ENCODE measurements at places on chromosomes 4 and X.

DNA sequence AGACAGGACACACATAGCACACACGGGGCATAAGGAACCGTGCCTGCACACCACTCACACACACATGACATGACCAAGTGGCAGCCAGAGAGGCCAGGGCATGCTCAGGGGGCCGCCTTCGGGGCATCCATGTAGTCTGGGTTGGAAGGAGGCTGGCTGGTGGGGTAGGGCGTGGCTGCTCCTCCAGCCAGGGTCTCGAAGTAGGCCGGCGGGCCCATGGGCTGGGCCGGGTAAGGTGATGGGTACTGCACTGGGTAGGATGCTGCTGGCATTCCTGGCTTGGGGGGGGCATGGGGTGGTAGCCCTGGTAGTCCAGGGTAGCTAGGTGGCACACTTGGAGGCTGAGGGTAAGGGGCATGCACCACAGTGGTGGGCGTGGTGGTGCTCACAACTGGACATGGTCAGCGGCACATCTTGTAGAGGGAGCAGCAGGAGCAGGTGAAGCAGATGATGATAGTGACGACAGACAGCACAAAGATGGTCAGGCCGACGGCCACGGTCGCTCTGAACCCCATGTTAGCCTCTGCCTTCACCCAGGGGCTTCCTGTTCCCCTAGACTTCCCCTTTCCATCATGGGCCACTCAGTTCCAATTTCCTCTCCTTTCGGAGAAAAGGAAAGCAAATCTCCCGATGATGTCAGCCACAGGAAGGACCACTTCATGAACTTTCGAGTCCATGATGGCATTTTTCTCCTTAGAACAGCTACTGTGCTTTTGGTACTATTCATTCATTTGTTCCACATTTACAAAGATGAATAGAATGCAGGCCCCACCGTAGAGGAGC is 10.9 kb upstream of the DDX3X start:
- DNase-seq, result no peak

GRCh38 chr4:136241221-136241986 is 1290.9 kb downstream of the PCDH18 start:
- no peak for DNase-seq

GRCh38 chr4:151933122-151933827 is 172.5 kb upstream of the GATB start:
- no peak for DNase-seq

- DNase-seq, result no peak
Observed at GRCh38 chr4:184850431-184851199, 24.8 kb upstream of the ACSL1 start.

GRCh38 chrX:30060718-30061117 is 154.6 kb upstream of the MAGEB2 start:
- no peak for DNase-seq

GRCh38 chrX:39320165-39320564 is 518.9 kb downstream of the MID1IP1 start:
- DNase-seq, result no peak

- peak; percentile 36 for DNase-seq
Observed at GRCh38 chrX:1521459-1521956, 15.5 kb downstream of the P2RY8 start.

DNA sequence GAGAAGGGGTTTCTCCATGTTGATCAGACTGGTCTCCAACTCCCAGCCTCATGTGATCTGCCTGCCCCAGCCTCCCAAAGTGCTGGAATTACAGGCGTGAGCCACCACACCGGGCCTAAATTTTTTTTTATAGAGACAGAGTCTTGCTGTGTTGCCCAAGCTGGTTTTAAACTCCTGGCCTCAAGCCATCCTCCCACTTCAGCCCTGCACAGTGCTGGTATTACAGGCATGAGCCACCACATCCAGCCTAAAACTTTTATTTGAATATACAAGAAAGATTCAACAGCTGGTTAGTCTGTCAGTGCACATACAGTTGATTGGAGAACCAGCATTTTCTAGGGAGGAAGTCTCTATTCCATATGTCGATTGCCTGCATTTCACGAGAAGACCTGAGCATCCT is 91.2 kb downstream of the LRP2BP start:
- no peak for DNase-seq

DNA sequence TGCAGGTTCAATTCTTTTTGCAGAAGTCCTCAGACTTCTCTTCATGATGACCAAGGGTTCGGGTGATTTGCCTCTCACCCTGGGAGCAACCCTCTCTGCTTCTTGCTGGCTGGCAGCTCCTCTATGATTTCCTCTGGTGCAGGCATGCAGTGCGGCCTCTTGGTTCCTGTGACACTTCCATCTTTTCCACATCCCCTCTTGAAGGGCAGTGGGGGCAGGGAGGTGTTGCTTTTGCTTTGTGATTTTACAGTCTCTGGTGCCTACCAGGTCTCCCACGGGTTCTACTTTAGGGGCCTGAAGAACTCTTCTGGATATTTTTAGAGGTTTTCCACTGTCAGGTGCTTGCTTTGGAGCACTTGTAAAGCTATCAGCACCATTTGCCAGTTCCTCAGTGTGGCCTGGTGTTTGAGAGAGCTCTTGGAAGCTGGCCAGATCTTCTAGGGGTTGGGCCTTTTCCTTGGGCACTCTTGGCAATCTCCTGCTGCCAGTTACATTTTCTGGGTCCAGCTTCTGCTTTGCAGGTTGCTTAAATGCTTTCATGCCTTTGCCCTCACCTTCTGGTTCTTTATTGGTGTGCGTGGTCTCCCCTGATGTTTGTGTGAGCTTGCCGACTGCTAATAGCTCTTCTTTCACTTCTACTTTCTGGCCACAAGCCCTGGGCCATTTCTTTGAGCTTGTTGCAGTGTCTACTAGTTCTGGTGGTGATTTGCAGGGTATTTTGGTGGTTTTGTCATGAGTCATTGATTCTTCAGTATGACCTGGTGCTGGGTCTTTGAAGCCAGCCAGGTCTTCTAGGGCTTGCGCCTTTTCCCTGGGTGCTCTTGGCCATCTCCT is 11.5 kb upstream of the CHST7 start:
- DNase-seq, result peak; percentile 82

DNA sequence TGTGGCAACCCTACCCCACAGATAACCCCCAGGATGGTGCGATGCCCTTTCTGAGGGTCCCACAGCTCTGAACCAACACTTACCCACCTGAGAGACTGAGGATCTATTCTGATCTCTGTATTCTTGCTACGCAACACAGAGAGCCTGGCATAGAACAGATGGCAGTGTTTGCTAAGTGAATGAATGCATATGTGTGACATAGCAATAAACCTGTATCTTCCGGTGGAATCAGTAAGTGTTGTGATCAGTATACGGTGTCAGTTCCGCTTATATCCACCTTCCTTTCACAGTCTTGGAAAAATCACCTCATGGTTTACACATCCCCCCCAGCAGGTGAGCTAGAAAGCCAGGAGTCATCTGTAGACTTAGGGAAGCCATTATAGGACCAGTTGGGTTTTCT is 5.9 kb upstream of the HSD17B10 start:
- DNase-seq, result peak; percentile 3

DNA sequence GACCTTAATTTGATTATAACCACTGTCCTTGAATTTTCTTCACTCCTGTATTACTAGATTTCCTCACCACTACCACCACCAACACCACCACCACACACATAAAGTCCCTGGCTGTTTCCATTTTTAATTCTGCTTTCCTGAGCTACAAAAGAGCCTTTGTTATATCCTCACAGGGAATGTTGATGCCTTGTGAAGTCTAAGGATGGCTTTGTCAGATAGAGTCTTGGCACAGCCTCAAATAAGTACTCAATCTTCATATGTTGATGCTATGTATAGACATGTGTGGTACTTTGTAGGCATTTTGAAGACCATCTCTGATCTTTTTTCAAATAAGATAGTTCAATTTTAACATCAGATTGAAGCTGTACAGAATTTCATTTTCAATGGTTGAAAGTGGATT is 1016.7 kb upstream of the LCORL start:
- no peak for DNase-seq

DNA sequence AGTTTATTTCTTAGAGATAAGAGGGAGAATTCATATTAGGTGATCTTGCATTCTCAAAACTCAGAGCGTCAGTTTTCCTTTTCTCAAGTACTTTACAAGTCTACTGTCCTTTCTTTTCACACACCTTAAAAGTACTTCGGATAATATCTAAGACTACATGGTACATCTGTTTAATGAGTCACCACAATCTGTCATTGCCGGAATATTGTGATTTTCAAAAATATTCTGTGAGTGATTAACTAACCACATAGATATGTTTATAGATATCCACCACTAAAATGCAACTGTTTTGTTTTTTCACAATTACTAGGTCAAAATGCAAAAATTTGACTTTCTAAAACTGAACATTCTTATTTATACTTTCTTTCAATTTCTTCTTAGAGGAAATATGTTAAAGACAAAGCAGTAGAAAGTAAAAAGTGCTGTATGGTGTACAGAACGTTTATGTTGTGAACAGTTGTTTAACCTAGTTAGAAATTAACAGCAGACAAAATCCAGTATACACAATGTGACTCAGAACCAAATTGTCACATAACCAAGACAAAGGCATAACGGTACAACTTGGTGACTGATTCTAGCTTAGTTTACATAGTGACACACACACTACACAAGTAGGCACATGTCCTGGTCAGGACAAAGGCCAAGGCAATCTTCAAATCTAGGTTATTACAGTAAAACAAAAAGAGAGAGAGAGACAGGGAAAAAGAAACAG is 482.9 kb downstream of the NAF1 start:
- no peak for DNase-seq

- DNase-seq, result no peak
Observed at GRCh38 chrX:96861661-96862060, 22.0 kb upstream of the RPA4 start.

- no peak for DNase-seq
Observed at GRCh38 chr4:99845708-99846469, 29.3 kb downstream of the DAPP1 start.

DNA sequence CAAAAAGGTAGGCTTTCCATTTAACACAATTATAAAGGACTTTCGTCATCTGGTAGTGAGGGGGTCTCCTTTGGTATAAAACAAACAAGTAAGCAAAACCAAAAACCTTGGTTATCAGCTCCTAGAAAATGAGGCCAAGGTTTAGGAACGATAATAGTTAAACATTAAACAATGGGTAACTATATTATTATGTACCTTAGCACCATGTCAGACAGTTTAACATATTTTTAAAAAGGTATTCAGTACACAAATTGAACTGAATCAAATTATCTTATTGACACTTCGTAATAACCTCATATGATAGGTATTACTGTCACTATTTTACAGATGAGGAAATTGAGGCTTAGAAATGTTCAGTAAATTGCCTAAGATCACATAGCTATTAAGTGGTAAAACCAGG is 32.1 kb upstream of the RAB9B start:
- DNase-seq, result no peak

- DNase-seq, result no peak
Observed at GRCh38 chrX:30483996-30484395, 93.6 kb downstream of the TASL start.

DNA sequence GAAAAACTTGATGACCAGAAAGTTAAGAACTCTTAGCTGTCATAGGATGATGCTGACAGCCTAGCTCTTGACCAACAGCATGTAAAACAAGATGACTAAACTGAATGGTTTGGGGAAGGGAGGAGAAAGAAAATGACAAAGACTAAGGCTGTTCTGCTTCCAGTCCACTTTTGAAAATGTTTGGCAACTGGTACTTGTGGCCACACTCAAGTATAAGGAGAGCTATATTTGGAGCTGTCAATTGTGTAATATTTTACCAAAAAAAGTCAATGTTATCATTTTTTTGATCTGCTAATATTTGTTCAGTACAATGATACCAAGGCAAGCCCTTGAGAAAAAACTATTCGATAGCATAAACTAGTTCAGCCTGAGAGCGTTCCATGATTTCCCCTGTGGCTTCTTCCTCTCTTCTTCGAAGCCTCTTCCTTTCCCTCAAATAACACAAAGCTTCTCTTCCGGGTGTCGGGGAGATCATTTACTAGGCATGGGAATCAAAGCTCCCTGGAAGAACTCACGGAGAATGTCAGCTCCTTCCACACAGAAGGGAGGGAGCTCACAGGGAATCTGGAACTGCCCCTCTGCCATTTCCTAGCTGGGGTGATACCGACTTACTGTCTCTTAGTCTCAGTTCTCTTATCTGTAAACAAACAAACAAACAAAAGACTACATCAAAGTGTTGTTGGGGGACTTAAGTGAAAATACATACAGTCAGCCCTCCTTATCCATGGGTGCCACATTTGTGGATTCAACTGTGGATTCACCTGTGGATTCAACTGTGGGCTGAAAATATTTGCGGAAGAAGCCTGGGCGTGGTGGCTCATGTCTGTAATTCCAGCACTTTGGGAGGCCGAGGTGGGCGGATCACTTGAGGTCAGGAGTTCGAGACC is 82.6 kb downstream of the SCD5 start:
- DNase-seq, result no peak

GRCh38 chr4:142035566-142035965 is 399.2 kb downstream of the IL15 start:
- no peak for DNase-seq

GRCh38 chr4:110639207-110640090 is 16.6 kb upstream of the PITX2 start:
- no peak for DNase-seq

DNA sequence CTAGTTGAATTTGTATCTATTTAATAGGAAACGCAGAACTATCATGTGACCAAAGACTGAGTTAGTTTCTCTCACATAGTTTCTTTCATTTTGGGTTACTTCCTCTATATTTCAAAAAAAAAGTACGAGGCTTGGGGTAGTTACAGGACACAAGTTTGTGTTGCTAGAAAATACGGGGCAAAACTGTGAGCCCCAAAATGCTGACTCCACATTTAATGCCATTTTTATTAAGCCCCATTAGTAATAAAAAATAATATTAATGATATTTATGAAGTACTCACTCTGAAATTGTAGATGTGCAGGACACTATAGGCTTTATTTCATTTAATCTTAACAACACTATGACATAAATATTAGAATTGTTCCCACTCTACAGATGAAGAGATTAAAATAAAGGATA is 268.6 kb downstream of the DTHD1 start:
- no peak for DNase-seq

GRCh38 chr4:113511944-113512343 is 249.6 kb downstream of the CAMK2D start:
- no peak for DNase-seq

GRCh38 chr4:63620271-63620670 is 789.0 kb downstream of the TECRL start:
- DNase-seq, result no peak

DNA sequence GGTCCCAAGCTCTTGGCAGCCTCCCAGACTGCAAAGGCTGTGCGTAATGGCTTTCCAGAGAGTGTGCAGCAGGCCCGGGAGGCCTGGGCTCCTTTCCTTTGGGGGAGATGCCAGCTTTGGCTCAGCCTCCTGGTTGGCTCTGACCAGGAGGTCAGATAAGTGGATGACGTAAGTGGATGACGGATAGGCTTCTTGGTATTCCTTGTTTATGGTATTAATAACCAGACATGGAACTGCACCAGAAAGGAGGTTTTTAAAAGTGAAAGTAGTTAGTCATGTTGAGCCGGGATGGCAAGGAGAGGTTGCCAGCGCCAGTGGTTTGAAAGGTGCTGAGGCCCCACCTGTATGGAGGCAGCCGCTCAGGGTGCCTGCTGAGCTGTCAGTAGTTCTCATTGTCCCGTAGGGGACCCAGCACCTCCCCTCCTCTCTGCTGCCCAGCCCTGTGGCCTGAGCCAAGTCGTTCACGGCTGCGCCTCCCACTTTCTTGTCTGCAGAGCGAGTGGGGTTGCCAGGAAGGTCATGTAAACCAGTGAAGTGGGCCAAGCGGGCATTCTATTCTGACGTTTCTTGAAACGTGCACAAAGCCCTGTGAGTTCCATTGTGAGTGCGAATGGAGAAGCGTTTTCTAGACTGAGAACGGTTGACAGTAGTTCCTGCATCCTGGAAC is 28.7 kb upstream of the STOX2 start:
- DNase-seq, result peak; percentile 4

- DNase-seq, result no peak
Observed at GRCh38 chr4:108560616-108561015, 59.8 kb upstream of the RPL34 start.

Data from hematopoietic multipotent progenitor cell treated with erythropoietin and hydrocortisone succinate and interleukin-3 and kit ligand, for 8 days (in vitro differentiated cells).